NCI-H2171 treated with DMSO at 0.1 percent for 48 hours (cell line): ENCODE measurements at places on chromosomes 12 and 14.

DNA sequence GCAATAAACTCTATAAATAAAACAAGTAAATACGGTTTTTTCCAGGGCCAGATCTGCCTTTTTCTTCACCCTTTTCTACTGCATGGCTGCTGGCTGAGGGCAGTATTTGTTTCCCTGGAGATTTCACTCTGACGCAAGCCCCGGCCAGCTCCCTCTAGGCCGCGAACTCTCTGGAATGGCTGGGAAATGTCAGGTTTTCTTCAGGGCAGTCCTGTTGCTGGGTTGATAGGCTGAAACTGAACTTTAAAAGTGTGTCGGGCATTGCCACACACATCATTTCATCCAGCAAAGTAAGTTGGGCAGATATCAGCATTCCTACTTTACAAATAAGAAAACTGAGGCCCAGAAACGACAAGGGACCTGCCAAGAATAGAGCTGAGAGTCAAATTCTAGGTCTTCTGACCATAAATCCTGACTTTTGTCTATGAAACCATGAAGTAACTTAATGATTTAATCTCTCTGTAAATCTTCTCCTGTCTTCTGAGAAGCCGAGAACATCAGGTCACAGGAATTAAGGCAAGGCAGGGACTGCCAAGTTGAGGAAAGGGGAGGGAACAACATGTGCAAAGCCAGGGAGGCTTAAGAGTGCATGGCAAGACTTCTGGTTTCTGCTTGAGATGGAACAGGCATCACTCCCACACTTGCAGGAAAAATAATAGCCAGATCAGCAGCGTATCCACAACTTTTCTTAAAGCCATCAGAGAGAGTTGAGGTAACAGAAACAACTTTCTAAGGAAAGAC lies 205.0 kb upstream of the CCDC196 start:
- no peak for DNase-seq

GRCh38 chr14:104977681-104978653 lies at the start of gene AHNAK2:
Gene AHNAK2 (minus strand): TSS chr14:104978374. CDS start chr14:104978237, 137 bp downstream.
- peak; percentile 70 for DNase-seq

GRCh38 chr12:80222261-80222660 lies 122.9 kb downstream of the OTOGL start:
- no peak for DNase-seq

GRCh38 chr12:113571713-113572112 lies 100.0 kb upstream of the LHX5 start:
- no peak for DNase-seq

DNA sequence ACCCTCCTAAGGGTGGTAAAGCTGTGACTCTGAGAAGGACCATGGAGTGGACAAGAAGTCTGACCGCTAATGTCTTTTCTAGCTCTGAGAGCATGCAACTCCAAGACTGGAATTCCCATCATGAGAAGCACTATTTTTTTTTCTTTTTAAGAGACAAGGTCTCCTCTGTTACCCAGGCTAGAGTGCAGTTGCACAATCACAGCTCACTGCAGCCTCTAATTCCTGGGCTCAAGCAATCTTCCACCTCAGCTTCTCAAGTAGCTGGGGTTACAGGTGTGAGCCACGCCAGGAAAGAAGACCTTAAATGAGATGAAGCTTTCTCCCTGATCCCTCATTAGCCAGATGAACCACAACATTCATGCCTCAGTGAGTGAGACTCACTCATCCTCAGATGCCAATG lies 19.2 kb downstream of the VDR start:
- DNase-seq: no peak
